ENCODE measurements at places on chromosomes 4 and X.

DNA sequence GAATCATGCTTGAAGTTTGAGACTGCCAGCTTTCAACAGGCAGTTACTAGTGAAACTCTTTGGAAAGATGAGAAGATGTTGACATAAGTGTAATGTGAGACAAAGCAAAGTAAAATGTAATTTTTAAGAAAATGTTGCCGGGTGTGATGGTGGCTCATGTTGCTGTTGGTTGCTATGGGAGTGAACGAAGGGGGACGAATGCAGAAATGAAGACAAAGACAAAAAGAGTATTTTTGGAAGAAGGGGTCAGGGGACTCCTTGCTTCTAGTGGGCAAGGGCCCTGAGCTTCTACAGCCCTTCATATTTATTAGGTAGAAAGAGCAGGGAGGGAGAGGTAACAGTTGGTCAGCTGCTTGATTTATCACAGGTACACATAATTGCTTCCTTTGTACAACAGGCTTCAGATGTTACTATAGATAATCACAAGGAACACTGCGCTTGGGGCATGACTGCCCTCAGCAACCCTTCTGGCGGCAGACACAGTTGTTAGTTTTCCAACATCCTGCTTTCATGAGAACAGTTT lies 11.9 kb upstream of the UGDH start:
- no peak for DNase-seq

- no peak for DNase-seq
Observed at GRCh38 chrX:65634732-65635131, 32.7 kb upstream of the MSN start.

DNA sequence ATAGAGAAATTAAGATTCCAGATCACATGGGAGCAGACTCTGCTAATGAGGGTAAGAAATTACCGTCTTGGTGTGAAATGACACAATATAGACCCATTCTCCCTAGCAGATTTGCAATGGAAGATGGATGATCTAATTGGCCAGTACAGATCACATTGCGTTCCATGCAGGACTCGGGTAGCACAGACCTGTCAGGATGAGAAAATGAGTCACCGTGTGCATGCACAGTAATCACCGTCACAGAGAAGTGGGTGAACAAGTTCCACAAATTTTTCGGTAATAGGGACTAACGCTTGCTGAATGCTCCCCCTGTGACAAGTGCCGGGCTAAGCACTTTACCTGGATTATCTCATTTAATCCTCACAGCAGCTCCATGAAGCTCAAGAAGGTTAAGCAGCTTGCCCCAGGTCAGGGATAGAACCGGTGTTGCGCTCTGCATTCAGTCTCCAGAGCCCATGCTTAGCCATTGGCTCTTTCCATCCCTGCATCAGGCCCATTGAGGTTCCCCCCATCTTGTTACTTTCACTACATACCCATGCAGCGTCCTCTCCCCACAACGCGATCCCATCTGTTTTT lies 375.6 kb downstream of the FBXW7 start:
- DNase-seq = no peak

DNA sequence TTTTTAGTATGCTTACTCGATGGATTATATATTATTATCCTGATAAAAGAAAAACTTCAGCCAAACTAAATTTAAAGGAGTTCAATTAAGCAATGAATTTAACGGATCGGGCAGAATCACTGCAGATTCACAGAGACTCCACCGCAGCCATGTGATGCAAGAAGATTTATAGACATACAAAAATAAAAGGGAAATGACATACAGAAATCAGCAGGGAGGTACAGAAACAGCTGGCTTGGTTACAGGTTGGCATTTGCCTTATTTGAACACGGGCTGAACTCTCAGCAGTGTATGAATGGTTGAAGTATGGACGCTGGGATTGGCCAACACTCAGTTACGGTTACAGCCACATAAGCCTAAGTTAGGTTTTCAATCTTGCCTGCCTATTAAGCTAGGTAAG lies 35.4 kb upstream of the DHRSX start:
- DNase-seq = no peak

- no peak for DNase-seq
Observed at GRCh38 chr4:132299841-132300240, 849.3 kb upstream of the PCDH10 start.

DNA sequence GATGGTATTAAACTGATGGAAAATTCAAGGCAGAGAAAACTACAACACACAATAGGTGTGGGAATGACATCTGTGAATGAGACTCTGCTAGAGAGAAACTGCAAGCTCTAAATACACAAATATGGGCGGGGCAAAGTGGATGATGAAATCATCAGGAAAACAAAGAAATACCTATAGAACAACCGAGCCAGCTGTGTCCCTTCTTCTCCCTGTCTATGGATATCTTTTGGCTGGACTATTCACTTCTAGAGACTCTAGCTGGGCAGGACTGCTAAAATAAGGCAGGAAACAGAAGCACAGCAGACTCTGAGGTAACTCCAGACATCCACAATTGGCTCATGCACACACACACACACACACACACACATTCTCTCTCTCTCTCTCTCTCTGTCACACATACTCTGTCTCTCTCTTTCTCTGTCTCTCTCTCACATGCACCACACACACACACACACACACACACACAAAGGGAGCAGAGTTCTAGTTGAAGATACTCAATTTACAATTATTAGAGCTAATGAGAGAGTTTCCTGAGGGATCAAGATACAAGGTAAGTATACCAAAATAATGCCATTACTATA lies 27.2 kb upstream of the EDNRA start:
- DNase-seq = no peak

- no peak for DNase-seq
Observed at GRCh38 chr4:147822128-147822527, 90.2 kb downstream of the ARHGAP10 start.

DNA sequence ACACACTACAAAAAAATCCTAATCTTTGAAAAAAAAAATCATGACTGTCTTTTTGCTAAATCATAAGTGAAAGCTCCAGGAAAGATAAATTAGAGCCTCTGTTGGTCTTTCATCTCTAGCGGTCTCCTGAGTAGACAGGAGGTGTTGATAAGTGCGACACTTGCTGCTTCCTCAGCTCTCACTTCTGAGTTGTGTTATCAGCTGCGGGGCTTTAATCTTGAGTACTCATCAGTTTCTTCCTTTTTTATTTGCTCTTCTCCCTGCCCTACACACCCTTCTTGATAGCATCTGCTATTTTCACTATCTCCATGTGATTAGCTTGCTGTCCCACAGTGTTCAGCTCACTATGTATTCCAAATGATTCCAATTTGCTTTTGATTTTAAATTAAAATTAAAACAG lies 1449.2 kb downstream of the C4orf33 start:
- DNase-seq = no peak

DNA sequence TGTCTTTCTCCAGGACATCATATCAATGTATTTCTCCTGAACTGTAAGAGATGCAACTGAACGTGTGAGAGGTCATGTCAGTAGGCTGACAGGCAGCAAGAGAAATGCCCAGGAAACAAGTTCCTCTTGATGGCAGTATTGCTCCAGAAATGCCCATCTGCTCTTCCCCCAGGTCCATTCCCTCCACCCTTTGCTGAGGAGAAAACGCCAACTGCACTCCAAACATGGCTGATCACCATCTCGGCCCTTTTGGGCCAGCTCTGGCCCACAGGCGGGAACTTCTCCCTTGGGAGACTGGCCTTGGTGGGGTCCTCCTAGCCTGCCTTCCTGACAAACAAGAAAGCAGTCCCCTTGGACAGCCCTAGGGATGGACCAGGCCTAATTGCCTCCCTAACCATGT lies 276.5 kb upstream of the AGTR2 start:
- DNase-seq = no peak

DNA sequence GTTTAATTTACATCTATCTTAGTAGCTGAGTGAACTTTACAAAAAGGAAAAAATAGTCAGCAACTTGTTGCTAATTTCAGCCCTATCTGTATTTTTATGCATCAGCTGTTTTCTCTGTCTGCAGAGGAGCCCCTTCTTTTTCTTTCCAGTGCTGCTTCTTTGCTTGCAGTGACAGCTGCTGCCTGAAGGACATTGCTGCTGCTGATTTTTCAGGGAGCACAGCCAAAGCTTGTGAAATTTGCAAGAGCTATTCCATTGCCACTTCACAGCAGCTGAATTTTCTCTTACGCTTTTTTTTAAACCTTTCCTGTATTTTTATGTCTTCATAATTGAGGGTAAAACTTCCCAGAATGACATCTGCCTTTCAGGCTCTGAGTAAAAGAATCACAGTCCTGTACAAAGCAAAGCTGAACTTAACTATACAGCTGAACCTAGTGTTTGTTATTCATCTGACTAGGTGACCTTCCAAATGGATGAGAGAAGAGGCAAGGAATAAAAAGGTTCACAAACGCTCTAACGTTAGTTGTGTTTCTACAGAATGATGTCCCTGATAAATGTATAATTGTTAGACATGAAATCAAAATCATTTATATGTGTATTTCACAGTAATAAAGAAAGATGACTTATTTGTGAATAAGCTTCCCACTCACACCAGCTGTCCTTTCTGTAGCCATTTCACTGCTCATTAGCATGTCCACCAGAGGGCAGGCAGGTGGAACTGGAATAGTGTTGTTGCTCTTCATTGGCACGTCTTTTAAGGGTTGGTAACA lies 541.4 kb downstream of the ADGRL3 start:
- no peak for DNase-seq

DNA sequence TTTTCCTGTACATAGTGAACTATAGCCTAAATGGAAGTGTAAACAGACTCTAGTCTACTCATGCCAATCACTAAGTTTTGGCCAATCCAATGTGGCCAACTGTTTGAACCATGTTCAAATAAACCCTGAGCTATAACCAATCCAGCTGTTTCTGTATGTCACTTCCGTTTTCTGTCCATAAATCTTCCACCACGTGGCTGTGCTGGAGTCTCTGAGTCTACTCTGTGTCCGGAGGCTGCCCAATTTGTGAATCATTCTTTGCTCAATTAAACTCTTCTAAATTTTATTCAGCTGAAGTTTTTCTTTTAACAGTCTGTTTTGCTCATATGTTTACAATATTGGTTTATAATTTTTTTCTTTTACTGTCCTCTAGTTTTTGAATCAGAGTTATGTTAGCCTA lies 112.3 kb upstream of the BANK1 start:
- DNase-seq = no peak

- DNase-seq = no peak
Observed at GRCh38 chr4:57064811-57065711, 45.1 kb downstream of the IGFBP7 start.

GRCh38 chr4:64584981-64585557 lies 175.8 kb upstream of the TECRL start:
- no peak for DNase-seq

DNA sequence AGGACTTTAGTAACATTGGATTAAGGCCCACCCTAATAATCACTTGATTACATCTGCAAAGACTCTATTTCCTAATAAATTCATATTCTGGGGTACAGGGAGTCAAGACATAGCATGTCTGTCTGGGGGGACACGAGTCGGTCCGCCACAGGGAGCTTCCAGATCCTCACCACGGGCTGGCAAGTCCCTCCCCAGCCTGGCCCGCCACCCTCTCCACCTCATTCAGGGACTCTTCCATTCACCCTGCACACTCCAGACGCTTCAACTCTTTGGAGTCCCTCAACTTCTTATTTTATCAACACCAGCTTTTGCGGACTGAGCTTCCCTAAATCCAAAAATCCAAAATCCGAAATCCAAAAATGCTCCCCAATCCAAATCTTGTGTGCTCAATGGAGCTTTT lies 71.2 kb downstream of the DCTD start:
- DNase-seq = no peak

DNA sequence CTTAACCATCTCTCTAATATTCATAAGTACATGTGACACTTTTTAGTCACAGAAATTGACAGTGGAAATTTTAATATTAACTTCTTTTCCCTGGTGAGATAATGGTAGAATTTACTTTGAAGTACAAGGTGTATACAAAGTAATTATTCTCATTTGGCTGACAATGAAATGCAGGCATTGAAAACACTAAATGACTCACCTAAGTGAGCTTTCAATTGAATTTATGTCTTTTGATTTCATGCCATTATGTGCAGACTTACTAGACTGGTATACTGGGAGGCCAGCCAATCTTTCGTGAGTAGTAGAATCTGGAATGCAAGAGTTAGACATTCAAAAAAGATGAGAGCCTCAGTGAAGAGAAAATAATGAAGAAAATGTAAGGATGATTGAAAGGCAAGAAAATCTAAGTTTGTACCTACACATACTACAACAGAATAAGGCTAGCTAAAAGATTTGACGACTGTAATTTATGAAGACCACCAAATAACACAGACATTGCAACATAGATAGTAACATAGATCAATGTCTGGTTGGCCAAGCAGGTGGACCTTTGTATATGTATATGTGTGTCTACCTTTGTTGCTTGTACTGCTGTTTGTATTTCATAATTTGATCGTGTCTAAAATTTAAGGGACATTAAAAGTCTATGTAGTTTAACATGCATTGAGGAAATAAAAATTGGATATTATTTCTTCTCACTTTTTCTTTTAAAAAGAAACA lies 459.7 kb downstream of the IL15 start:
- no peak for DNase-seq

DNA sequence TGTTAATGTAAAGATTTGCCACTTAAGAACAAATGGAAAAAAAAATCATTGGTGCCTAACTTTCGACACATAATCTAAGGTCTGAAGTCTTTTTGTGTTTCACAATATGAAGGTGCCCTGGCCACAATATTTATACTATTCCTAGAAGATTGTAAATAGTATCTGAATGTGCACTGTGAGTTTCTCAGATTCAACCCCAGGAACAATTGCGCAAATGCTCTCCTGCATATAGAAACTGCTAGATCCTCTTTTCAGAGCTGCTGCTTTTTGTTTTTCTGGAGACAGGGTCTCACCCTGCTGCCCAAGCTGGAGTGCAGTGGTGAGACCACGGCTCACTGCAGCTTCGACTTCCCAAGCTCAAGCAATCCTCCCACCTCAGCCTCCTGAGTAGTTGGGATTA lies 480.1 kb upstream of the FTHL17 start:
- DNase-seq = no peak

DNA sequence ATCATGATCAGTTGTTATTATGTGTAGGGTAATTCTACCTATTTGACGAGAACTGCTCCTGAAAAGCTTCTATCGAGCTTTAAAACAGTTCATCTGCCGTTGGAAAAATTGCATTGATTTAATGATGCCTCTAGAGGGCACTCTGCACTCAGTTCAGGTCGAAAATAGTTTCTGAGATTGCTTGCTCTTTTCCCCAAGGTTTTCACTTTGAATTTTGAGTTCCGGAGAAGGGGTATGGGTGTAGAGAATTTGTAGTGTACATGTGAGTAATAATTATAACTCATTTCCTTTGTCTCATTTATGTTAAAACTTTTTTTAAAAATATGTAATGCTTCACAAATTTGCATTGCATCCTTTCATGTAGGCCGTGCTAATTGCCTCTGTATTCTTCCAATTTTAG lies 28.4 kb upstream of the TNIP3 start:
- no peak for DNase-seq

DNA sequence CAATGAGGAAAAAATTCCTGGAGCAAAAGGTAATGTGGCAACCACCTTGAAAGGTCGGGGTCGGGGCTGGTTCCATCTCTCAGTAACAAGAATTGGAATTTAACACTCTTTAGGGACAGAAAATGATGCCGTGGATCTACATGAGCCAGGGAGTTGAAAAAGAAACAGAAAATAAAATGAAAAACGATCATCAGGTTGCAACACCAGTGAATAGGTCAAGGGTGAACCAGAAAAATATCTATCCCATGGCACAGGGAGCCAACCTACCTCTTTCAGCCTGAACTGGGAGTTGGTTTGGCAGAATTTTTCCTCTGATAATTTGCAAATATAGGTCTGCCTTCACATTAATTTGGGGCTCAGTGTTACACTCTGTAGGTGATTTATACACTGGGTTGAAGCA lies 93.7 kb downstream of the C4orf33 start:
- DNase-seq = no peak

- no peak for DNase-seq
Observed at GRCh38 chr4:149709640-149710039, 106.0 kb downstream of the IQCM start.

All from effector CD8-positive, alpha-beta T cell (primary cell).